ENCODE measurements at places on chromosomes 5 and 9. TPM values are rescaled to one million over a fixed set of nuclear protein-coding genes. Genes with fewer than 3 reads are reported as not detected.
A peak's percentile ranks its signal among the peaks of the same experiment; 100 is the strongest.

- H3K27ac ChIP-seq: no peak overlapping the region
- no peaks in the 10 kb centered on the region for H3K36me3 ChIP-seq
- no peaks in the 10 kb centered on the region for H3K4me1 ChIP-seq
- no peaks in the 10 kb centered on the region for H3K27me3 ChIP-seq
These were observed 7.1 kb upstream of the PLK2 start for GRCh38 chr5:58466939-58467338.

DNA sequence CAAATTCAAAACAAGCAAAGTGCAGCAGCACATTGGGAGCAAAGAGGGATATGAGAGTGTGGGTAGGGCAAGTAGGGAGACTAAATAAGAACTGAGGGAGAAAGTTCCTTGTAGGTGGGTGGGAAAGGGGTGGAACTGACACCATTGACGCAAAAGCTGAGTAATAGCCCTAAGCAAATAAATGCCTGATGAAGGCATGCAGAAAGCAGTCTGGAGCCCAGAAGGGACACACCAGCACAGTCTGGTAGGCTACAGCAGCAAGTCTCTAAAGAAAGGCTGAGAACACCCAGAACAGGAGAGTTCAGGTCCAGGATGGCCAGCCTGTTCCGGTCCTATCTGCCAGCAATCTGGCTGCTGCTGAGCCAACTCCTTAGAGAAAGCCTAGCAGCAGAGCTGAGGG lies at the start of gene INSL4:
Gene INSL4, plus strand, starts transcription at position 208 of the 400 bp plus-strand sequence. Its CDS starts 105 bp downstream, at position 313.
- H3K4me1 ChIP-seq: no peaks in the 10 kb centered on the region
- no peaks in the 10 kb centered on the region for H3K36me3 ChIP-seq
- no peak within 1 kb of the TSS for H3K4me3 ChIP-seq
- no peak for DNase-seq
- no peak within 1 kb of the TSS for H3K27ac ChIP-seq
- peaks cover 3% of the 10 kb centered on the region for H3K27me3 ChIP-seq

- no peaks in the 10 kb centered on the region for H3K36me3 ChIP-seq
- H3K27me3 ChIP-seq: peaks cover 35% of the 10 kb centered on the region
- H3K27ac ChIP-seq: no peak overlapping the region
- no peaks in the 10 kb centered on the region for H3K4me1 ChIP-seq
- DNase-seq: no peak
These were observed 41.3 kb upstream of the PHYKPL start for GRCh38 chr5:178273665-178274541.

GRCh38 chr5:139341187-139341688 lies 416 bp upstream of the PAIP2 start:
- H3K4me3 ChIP-seq: peak overlapping the region; percentile 100
- no peak for DNase-seq
- H3K4me1 ChIP-seq: peaks cover 23% of the 10 kb centered on the region
- H3K36me3 ChIP-seq: no peaks in the 10 kb centered on the region
- H3K27me3 ChIP-seq: peaks cover 3% of the 10 kb centered on the region

GRCh38 chr5:170821257-170821800 lies 37.8 kb downstream of the GABRP start:
- H3K36me3 ChIP-seq: no peaks in the 10 kb centered on the region
- H3K27ac ChIP-seq: no peak overlapping the region
- H3K4me3 ChIP-seq: no peak overlapping the region
- no peak for DNase-seq
- no peaks in the 10 kb centered on the region for H3K4me1 ChIP-seq

- peak overlapping the region; percentile 88 for H3K4me3 ChIP-seq
- H3K27me3 ChIP-seq: no peaks in the 10 kb centered on the region
- H3K36me3 ChIP-seq: no peaks in the 10 kb centered on the region
- H3K27ac ChIP-seq: no peak overlapping the region
- H3K4me1 ChIP-seq: no peaks in the 10 kb centered on the region
- no peak for DNase-seq
These were observed 411 bp upstream of the NDUFS4 start for GRCh38 chr5:53560028-53560427.

DNA sequence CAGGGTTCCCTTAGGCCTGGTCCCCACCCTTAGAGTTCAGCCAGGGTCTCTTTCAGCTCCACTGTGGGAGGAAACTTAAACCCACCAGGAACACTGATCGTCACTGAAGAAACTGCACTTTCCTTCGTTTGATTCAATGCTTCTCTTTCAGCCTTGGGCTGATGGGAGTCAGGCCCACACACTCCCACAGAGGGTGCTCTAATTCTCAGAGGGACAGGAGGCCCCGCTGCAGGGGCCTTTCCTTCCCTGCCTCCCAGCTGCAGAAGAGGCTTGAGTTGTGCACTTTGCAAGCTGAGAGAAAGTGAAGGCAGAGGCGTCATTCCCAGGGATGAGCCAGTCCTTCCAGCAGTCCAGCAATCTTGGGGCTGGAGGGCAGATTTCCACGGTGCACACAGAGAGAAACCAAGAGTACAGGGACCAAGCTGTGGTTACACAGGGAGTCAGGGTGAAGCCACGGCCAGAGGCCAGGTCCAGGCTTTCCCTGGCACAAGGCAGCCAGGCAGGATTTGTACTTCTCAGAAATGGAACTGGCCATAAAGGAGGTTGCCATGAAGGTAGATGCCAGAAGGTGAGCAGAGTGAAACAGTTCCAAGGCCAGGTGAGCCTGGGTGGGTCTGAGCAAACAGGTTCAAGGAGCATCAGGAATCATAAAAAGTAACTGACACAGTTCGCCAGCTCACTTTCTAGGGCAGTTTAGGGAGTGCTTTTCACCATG lies 10.4 kb upstream of the GLIPR2 start:
- DNase-seq: no peak
- peaks cover 21% of the 10 kb centered on the region for H3K4me1 ChIP-seq

GRCh38 chr5:76475936-76476335 lies 72.9 kb downstream of the IQGAP2 start:
- H3K4me1 ChIP-seq: peaks cover 29% of the 10 kb centered on the region
- no peak overlapping the region for H3K4me3 ChIP-seq
- H3K27me3 ChIP-seq: no peaks in the 10 kb centered on the region
- no peak for DNase-seq
- no peaks in the 10 kb centered on the region for H3K36me3 ChIP-seq
- no peak overlapping the region for H3K27ac ChIP-seq

DNA sequence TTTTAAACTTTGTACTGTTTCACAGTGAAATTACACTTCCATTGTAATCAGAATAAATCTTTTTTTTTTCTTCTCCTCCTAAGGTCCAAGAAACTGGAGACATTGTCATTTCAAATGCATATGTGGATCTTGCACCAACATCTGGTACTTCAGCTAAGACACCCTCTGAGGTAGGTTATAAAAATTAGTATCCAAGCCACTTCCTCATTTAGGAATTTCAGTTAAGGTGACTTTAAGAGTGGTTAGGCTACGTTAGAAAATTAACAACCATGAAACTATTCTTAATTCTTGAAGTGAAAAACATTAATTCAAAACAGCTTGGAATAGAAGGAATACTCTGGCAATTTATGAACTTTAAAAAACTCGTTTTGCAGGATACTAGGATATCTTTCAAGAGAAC lies 77.5 kb downstream of the HSD17B4 start:
- no peaks in the 10 kb centered on the region for H3K27me3 ChIP-seq
- DNase-seq: no peak
- H3K36me3 ChIP-seq: no peaks in the 10 kb centered on the region
- no peak overlapping the region for H3K27ac ChIP-seq
- H3K4me1 ChIP-seq: no peaks in the 10 kb centered on the region
- no peak overlapping the region for H3K4me3 ChIP-seq

DNA sequence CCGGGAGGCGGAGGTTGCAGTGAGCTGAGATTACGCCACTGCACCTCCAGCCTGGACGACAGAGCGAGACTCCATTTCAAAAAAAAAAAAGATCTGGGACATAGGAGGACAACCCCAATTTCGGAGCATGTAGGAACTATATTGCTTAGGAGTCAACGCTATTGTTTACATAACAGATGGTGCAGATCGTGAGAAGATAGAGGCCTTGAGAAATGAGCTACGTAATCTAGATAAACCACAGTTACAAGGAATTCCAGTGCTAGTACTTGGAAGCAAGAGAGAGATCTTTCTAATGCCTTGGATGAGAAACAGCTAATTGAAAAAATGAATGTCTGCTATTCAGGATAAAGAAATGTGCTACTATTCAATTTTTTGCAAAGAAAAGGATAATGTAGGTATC lies 20.3 kb downstream of the TBC1D2 start:
- no peak for DNase-seq
- no peaks in the 10 kb centered on the region for H3K4me1 ChIP-seq
- H3K27me3 ChIP-seq: no peaks in the 10 kb centered on the region
- H3K4me3 ChIP-seq: no peak overlapping the region
- no peak overlapping the region for H3K27ac ChIP-seq

- DNase-seq: no peak
- no peak overlapping the region for H3K27ac ChIP-seq
- H3K36me3 ChIP-seq: no peaks in the 10 kb centered on the region
- H3K4me1 ChIP-seq: no peaks in the 10 kb centered on the region
- no peak overlapping the region for H3K4me3 ChIP-seq
These were observed 235.9 kb downstream of the SEC61B start for GRCh38 chr9:99457981-99458380.

- no peaks in the 10 kb centered on the region for H3K36me3 ChIP-seq
- no peak overlapping the region for H3K4me3 ChIP-seq
- DNase-seq: no peak
- no peaks in the 10 kb centered on the region for H3K27me3 ChIP-seq
These were observed 122.4 kb downstream of the FAM170A start for GRCh38 chr5:119751734-119752094.

DNA sequence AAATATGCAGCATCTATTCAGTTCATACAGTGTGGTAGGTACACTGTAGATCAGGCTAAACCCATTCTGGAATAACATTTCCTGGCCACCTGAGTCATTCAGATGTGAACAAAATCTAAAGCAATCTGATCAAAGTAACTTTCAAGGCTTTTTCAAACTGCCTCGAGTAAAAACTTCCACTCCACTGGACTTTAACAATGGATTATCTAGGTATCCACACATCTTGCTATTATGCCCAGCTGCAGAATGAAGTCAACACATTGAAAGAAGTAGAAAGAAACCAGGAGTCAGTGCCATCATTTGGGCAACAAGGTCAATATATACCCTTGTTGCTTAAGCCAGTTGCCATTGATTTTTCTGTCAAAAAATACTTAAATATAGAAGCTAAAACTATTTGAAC lies 1352.6 kb upstream of the NUDT12 start:
- H3K36me3 ChIP-seq: no peaks in the 10 kb centered on the region
- no peak overlapping the region for H3K27ac ChIP-seq
- no peaks in the 10 kb centered on the region for H3K4me1 ChIP-seq
- DNase-seq: no peak
- no peaks in the 10 kb centered on the region for H3K27me3 ChIP-seq
- H3K4me3 ChIP-seq: no peak overlapping the region

The PFDN1 gene
- 28.1 TPM for total RNA-seq

The CSNK1A1 gene
- 170 TPM for total RNA-seq

DNA sequence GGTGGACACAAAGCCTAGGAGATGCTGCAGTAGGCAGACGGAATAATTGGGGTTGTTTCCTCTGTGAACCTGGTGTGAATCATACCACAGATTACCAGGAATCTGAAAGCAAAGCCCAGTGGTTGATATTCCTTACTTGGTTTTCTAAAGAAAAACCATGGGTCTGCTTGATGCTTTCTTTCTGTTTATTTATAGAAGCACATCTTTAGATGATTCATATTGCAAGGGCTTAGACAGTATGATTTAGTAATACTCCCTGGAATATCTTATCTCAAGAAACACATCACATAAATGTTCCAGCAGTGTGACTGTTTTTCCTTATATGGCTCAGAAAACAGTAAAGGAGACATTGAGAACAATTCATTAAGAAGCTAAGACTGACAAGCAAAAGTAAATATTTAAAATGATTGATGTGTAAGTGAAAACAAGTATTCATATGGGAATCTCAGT lies 623.3 kb downstream of the RAB3C start:
- H3K27ac ChIP-seq: no peak overlapping the region
- no peak overlapping the region for H3K4me3 ChIP-seq
- H3K36me3 ChIP-seq: no peaks in the 10 kb centered on the region

GRCh38 chr5:37495210-37495609 lies 116.1 kb downstream of the WDR70 start:
- H3K4me3 ChIP-seq: no peak overlapping the region
- H3K4me1 ChIP-seq: no peaks in the 10 kb centered on the region
- H3K27me3 ChIP-seq: no peaks in the 10 kb centered on the region
- H3K36me3 ChIP-seq: no peaks in the 10 kb centered on the region

DNA sequence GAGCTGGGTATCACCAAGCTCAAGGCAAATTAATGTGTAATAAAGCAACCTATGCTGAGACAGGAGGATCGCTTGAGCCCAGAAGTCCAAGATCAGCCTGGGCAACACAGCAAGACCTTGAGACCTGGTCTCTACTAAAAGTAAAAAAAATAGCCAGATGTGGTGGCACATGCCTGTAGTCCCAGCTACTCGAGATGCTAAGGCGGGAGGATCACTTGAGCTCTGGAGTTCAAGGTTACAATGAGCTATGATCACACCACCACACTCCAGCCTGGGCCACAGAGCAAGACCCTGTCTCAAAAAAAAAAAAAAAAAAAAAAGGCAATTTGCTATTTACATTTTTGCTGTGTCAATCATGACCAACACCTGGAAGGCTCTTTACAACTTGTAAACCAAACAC lies 5.2 kb downstream of the STRBP start:
- no peak overlapping the region for H3K27ac ChIP-seq
- no peak for DNase-seq
- no peaks in the 10 kb centered on the region for H3K27me3 ChIP-seq
- peaks cover 11% of the 10 kb centered on the region for H3K4me1 ChIP-seq
- H3K4me3 ChIP-seq: no peak overlapping the region

The RNF183 gene
- not detected for total RNA-seq

The ANGPTL2 gene
- total RNA-seq: 0.82 TPM

DNA sequence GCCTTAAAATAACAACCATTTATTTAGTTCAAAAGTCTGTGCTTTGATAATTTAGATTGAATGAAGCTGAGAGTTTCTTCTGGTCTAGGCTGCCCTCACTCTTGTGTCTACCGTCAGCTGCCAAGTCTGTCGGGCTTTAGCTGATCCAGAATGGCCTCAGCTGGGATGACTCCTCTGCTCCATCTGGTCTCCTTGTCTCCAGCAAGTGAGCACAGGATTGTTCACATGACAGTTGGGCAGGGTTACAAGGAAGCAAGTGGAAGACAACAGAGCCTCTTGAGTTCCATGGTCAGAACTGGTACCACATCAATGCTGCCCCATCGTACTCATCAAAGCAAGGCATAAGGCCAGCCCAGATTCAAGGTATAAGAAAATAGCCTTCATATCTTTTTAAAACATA lies 9.0 kb downstream of the HTR1A start:
- H3K4me1 ChIP-seq: no peaks in the 10 kb centered on the region
- H3K36me3 ChIP-seq: no peaks in the 10 kb centered on the region
- H3K27ac ChIP-seq: no peak overlapping the region
- no peak for DNase-seq
- no peaks in the 10 kb centered on the region for H3K27me3 ChIP-seq
